ENCODE measurements at places on chromosomes 16 and 17.

DNA sequence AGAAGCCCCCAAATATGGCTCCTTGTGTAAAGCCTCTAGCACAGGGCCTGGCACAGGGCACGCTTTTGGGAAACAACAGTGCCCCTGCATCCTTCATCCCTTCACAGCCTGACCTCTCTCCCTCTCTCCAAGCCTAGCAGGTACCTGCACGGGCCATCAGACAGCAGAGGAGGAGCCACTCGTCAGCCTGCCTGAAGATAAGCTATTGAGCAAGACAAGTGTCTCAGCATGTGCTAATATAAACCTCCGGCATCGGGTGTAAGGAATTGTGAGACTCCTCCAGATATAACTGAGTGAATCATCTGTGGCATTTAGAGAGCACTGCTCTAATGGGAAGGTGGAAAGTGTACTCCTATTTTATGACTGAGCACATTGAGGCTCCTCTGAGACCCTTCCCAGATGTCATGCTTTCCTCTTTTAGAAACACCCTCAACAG lies 38.3 kb downstream of the TBX4 start:
- no peak for DNase-seq

GRCh38 chr16:86221085-86221484 lies 289.2 kb upstream of the FOXF1 start:
- no peak for DNase-seq

DNA sequence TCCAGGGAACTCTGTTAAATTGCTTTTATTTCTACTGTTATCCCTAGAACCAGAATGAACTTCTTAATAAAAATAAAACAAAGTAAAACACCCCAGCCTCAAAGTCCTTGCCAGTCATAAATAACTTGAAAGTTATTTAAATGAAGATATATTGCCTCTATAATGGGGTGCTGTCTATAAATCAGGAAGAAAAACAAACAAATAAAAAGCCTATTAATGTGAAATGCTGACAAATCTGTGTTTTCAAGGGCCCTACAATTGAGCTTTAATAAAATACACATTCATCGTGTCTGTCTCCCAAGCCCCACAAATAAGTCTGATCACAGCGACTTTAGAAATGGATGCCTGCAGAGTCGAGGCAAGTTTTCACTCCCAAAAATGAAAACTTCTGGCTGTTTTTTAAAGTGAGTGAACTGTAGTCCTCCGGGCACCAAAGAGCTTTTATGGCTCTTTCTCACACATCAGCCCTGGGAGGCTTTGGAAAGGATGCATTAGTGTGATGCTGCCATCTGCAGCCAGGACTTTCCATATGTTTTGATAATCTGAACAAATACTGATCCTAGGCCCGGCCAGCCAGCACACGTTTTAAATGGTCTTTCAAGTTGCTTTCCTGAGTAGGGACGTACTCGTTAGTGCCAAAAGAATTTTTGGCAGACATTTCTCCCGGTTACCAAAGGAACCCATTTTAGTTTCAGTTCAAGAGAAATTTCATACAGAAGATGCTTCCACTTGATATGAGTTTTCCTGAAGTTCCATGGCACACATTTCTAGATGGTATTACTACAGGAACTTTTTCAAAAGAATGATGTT lies 16.3 kb downstream of the NACA2 start:
- DNase-seq: peak; percentile 2

GRCh38 chr17:77483128-77483598 lies 342.4 kb downstream of the SEC14L1 start:
- no peak for DNase-seq

DNA sequence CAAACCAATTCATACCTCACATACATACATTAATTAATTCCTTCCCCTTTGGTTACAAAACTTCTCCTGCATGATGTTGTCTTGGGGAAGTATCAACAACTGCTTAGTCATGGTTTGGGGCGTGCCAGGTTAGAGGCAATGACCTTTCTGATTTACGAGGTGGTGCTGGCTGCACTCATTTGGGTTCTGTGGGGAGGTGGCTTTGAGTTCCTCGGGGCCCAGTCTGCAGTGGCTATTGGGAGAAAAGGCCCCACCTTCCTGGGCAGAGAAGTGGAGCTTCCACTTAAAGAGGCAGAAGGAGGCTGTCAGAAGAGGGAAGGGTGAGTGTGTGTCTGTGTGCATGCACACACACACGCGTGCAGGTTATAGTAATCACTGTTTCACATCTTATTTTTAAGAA lies 10.2 kb upstream of the ETV4 start:
- peak; percentile 82 for DNase-seq

- no peak for DNase-seq
Observed at GRCh38 chr17:61217878-61218437, 181.7 kb upstream of the TBX2 start.

GRCh38 chr17:57138956-57139576 lies 54.0 kb downstream of the AKAP1 start:
- peak; percentile 61 for DNase-seq

DNA sequence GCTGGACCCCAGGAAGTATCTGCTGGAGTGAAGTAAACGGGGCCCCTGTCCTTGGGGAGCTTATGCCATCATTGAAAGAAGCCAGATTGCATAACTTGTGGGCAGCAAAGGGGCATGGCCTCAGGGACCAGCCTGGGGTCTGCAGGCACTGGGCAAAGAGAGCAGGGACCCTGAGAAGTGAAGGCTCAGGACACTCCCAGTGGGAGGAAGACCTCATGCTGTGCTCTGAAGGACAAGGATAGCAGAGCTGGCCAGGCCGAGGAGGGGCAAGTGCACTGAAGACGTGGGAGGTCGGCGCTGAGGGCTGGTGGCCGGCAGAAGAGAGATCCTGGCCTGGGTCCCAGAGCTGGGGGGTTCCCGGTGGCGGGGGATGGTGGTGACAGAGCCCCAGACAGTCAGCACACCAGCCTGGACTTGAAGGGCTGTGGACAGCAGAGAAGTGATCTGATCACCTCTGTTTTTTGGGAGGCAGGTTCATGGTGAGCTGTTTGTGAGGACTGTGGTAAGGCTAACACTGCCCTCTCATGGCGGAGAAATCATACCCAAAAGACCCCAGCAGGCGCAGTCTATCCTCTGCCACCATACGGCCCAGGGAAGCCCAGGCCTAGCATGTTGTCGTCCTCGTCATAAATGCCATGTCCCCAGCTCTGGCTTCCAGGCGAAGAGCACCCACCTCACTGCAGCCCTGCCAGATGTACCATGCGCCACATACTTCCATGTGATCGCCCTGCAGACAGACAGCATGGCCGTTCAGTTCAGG lies 7.1 kb upstream of the CNP start:
- DNase-seq: peak; percentile 18
